ENCODE measurements at places on chromosomes 16 and 17.

DNA sequence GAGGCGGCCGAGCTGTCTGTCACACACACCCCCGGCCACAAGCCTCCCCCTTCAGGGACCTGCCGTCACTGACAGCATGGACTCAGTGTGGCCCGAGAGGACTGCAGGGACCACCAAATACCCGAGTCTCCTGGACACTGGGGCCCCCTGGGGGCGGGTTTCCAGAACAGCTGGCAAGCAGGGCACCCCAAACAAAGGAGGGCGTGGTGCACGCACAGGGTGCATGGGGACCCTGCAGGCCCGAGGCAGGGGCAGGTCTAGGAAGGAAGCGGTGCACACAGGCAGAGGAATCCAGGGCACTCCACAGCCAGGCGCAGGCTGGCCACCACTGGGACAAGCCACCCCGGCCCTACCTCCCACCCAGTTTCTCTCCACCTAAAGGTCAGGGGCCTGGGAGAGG lies 28.7 kb upstream of the ENPP7 start:
- DNase-seq, result no peak

- DNase-seq, result no peak
These were observed 10.0 kb upstream of the GAA start for GRCh38 chr17:80091376-80091775.

DNA sequence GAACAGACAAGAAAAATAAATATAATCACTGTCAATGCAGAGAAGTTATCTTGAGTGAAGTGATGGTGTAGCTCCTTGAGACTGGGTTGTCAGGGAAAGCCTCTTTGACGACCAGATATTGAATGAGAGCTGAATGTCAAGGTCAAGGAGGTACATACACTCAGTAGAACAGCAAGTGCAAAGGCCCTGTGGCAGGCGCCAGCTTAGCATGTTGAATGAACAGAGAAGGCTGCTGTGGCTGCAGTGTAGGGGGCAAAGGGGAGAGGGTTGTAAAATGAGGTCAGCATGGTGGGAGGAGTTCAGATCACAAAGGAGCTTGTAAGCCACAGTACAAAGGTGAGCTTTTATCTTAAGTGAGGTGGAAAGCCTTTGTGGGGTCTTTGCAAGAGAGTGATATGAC lies 111.5 kb downstream of the ZFHX3 start:
- no peak for DNase-seq

DNA sequence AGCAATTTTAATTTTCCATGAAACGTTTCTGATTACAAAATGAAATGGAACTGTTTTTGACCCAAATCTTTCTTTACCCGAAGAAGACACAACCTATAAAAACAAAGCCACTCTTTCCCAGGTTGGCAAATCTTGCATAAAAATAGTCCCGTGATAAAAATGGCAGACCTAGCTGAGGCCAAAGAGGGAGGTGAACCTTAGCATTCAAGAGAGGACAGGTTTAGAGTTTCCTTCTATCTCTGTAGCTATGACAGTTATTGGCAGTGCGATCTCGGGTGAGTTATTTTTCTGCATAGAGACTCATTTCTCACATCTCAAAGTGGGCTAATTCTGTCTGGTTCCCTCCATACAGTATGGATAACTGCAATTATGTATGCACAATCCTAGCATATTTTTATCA lies 241.4 kb downstream of the MAP2K6 start:
- no peak for DNase-seq

DNA sequence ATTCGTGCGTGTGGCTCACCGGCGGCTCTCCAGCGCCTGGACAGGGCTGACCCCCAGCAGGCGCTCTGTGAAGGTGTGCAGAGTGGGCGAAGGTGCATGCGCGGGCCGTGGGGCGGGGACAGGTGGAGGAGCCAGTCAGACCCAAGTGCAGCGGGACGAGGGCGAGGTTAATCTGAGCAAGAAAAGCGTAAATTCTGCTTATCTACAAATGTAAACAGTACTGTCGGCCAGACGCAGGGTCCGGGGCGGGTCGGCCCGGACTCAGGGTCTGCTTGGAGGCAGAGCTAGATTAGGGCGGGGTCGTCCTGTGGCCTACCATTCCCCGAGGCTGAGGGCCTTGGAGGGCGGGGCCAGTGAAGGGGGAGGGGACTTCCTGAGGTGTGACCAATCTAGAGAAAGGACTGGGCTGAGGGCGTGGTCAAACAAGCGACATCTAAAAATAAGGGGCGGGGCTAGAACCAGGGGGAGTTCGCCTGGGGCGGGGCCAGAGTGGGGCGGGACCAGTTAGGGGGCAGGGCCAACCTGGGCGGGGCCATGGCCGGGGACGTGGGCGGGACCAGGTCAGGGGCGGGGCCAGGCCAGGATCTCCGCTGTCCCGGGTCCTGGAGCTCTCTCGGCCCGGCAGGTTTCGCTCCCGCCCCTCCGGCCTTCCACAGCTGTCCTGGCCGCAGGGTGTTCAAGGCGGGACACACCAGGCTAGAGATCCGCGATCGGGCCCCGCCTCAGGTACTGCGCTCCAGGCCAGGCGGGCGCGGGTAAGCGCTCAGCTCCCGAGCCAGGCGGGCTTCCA lies at the start of gene SEC14L5:
Gene SEC14L5, plus strand, starts transcription at position 611 of the 790 bp plus-strand sequence. CDS start 994 bp downstream, outside the sequence.
- DNase-seq, result peak; percentile 96

- no peak for DNase-seq
These were observed 23.7 kb downstream of the ZNF423 start for GRCh38 chr16:49832177-49832576.

- no peak for DNase-seq
These were observed 42.7 kb downstream of the SOCS3 start for GRCh38 chr17:78316867-78317789.

- DNase-seq, result no peak
These were observed 101.1 kb downstream of the SMG6 start for GRCh38 chr17:2202302-2202995.

DNA sequence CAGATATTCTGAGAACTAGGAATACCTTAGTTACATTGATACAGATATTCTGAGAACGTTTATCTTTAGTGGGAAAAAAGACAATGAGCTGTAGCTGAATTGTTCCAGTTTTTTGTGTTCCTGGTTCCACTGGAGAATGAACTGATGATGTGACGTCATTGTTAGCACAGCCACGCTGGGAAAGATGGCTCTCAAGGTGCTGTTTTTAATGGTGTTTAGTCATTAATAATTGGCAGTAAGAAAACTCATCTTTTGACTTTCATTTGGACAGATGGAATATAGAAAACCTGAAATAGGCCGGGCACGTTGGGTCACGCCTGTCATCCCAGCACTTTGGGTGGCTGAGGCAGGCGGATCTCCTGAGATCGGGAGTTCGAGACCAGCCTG lies 10.4 kb downstream of the FOXK2 start:
- no peak for DNase-seq

DNA sequence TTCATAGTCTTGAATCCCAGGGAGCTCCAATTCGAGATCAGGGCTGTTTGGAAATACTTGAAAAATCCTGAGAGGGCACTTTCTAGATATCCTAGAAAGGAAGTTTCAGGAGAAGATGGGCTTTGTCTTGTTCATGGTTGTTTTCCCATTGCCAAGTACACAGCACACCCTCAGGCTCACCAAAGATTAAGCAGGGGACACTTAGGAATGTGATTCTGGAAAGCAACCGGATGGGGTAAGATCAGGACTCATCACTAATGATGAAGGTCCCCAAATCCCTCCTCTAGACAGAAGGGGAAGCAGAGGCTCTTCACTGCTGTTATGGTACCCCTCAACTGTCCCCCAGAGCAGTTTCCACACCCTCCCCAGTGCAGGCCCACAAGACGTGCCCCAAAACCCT lies 40.7 kb downstream of the VAC14 start:
- DNase-seq, result no peak

DNA sequence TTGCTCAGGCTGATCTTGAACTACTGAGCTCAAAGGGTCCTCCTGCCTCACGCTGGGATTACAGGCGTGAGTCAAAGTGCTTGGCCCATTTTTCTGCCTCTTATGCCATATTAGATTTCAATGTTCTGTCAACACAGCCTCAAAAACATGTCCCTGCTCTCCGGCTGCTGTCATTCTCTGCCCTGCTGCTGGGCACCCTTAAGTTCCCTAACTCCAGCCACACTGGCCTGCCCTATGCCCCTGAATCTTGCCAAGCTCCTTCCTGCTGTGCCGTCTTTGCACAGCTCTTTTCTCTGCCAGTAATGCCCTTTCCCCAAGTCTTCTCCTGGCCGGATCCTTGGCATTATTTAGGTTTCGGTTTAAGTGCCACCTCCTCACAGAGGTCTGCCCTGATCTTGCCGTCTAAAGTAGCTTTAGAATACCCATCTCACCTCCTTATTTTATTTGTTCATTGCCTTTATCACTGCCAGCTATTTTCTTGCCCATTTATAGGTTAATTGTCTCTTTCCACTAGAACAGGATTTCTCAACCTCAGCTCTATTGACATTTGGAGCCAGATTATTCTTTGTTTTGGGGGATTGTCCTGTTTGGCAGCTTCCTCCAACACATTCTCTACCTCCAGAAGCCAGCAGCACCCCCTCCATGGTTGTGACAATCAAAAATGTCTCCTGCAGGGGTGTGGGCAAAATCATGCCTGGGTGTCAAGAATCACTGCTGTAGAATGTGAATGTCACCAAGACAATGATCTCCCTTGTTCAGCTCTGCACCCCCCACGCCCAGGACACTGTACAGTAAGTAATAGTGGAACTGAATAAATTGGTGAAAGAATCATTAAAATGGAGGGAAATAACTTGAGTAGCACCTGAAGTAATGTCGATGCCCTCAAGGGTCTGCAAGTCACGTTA lies 168.2 kb downstream of the CYLD start:
- DNase-seq, result no peak

- no peak for DNase-seq
These were observed 6.5 kb downstream of the GRB7 start for GRCh38 chr17:39744075-39744835.

DNA sequence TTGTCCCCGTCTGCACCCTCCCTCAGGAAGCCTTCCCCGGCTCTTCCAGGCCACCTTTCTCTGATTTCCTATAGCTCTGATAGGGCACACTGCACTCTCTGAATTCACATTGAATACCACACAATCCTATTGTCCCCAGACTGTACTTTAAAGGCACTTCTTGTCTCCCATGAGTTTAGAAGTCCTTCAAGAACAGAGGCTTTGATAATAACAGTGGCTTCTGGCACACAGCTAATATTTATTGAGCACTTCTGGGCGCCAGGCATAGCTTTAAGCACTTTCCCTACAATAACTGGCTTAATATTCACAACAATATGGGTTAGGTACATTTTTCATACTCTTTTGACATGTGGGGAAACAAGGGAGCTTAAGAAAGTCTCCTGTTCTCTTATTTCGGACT lies 169.7 kb upstream of the IRX6 start:
- no peak for DNase-seq

DNA sequence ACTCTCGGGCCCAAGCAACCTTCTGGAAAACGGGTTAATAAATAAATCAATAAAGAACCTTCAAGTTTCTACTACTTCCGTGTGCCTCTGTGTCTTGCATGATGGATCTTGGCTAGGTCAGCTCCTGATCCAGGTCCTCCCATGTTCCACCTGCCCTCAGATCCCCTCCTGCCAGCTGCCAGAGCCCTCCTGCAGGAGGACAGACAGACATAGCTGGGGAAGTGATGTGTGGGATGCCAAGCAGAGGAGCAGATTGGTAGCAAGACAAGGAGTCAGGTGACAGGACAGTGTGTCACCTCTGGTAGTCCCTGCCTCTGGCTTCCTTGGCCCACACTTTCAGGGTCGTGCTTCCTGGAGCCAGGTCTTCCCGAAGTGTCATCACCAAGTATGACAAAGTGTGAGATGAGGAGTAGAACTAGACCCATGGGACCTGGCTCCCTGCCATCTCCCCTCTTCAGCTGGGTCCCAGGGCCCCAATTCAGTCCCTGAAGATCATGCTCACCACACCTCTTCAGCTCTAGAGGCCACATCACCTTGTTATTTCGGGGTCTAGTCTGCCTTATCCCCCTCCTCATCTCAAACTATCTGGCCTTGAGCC lies 1.0 kb upstream of the EPN3 start:
- no peak for DNase-seq

DNA sequence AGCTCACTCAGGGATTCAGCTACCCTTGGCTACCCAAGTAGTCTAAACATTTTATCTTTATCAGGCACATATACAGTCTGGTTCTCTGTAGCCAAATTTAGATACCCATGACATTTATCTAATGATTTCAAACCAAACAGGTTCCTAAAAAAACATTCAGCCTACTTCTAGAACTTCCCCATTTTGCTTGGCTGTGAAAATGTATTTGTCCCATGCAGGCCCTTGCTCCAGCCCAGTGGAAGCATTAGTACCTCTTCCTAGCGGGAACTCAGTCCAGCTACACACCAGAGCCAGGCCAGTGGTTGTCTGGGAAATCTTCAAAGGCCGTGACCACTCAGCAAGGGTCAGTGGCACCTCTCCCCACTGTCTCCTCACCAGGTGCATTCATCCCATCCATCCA lies 26.2 kb upstream of the NAGLU start:
- DNase-seq, result no peak

DNA sequence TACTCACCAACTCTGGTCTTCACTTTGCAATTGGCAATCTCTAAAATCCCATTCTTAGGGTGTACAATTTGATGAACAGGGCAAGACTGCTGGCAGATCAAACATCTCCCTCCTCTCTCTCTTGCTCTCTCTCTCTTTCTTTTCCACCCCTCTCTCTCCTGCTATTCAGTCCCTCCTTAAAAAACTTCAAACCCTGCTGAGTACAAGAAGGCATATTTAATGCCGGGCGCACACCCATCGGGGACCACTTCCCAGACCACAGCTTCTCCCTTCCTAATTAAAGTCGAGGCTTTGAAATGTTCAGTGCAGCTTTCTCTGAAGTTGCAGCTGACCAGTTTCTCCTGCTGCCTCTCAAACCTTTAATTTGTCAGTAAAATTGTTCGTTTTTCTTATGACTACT lies 185.4 kb upstream of the CDH11 start:
- DNase-seq, result no peak

GRCh38 chr16:57446531-57447185 lies 527 bp downstream of the CIAPIN1 start:
- DNase-seq, result no peak

- DNase-seq, result peak; percentile 67
These were observed 377.6 kb downstream of the CPPED1 start for GRCh38 chr16:12426122-12426521.

DNA sequence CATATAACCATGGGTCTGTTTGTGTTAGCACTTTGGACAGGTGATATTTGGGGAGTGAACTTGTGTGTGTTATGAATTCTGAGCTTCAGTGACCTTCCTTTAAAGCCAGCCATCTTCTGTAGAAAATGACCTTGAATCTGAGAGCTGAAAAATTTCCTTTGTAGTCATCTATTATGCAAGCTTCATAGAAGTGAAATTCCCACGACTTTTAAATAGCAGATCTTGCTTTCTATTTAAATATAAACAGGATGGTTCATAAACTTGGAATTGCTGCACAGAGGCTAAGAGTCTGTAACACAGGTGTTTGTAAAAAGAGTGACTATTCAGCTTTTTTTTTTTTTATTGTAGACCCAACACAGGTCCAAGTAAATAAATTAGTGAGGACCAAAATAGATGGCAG lies 85.5 kb downstream of the MARCHF10 start:
- DNase-seq, result no peak

- peak; percentile 58 for DNase-seq
These were observed 13.6 kb downstream of the G6PC3 start for GRCh38 chr17:44084131-44084538.

GRCh38 chr16:17836868-17837602 lies 366.3 kb upstream of the XYLT1 start:
- DNase-seq, result no peak

GRCh38 chr16:57265850-57266530 lies 18.5 kb downstream of the PLLP start:
- DNase-seq, result no peak

Measured in D721Med (cell line).